ENCODE measurements at places on chromosomes 11 and 22.

DNA sequence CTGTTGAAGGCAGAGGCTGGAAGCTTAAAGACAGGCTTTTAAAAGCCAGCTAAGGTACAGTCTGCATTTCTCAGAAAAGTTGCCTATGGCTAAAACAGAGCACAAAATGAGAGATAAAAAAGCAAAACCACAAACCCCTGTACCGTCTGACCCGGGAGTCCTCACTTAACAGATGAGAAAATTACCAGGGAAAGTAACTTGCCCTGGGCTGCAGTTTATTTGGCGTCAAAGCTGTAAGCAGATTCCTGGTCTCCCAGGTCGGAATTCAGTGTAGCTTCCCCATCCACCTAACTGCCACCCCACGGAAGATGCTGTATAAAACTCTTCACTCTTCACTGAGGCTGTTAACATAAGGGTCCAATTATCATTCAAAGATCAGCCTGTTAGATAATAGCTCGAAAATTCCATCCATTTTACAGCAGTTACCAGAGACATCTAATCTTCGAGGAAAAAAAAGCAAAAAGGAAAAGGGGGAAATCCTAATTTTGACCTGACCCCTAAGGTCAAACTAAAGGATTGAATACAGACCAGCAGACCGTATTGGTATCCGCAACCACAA lies 1.5 kb downstream of the TCF20 start:
- DNase-seq = no peak

DNA sequence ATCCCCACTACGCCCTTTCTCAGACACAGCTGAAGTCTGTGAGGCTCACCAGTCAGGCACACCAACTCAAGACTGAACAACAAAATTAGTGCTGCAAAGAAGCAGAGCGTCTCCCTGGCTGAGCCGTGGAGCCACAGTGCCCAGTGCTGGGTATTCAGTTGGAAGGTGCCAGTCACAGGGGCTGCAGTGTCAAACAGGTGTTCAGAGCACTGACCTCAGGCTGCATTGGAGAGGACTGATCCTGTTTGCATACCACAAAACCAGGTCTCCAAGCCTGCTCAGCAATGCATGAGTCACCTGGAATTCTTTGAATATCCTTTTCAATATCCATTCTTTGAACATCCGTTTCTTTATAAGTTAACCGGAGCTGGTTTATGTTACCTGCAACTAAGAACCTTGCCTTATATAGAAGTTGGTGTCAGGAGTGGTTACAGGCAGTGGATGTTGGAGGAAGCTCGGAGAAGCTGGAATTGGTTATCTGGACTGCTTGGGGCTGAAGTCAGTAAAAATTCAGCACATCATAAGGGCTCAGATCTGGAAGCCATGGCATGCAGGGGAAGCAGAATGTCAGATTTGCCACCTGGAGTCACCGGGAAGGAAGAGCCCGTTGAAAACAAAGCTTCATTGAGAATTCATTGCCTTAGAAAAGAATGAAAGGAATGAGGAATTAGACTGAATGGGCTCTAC lies 30.3 kb downstream of the PDGFB start:
- DNase-seq = no peak

- DNase-seq = no peak
These were observed 4.3 kb upstream of the CHID1 start for GRCh38 chr11:914747-915501.

- DNase-seq = no peak
These were observed 46.9 kb upstream of the TUB start for GRCh38 chr11:8034106-8034585.

GRCh38 chr11:62665075-62665598 lies at the start of the genes C11orf98 and CSKMT:
Gene C11orf98 (minus strand): TSS chr11:62665210. CDS start chr11:62665169, 41 bp downstream.
Gene CSKMT (plus strand): TSS chr11:62665312. CDS start chr11:62665880, 568 bp downstream.
- DNase-seq = peak; percentile 95

GRCh38 chr11:628056-628455 lies 1.1 kb upstream of the SCT start:
- DNase-seq = no peak

- DNase-seq = no peak
These were observed 854 bp downstream of the ABCC8 start for GRCh38 chr11:17475666-17476316.

DNA sequence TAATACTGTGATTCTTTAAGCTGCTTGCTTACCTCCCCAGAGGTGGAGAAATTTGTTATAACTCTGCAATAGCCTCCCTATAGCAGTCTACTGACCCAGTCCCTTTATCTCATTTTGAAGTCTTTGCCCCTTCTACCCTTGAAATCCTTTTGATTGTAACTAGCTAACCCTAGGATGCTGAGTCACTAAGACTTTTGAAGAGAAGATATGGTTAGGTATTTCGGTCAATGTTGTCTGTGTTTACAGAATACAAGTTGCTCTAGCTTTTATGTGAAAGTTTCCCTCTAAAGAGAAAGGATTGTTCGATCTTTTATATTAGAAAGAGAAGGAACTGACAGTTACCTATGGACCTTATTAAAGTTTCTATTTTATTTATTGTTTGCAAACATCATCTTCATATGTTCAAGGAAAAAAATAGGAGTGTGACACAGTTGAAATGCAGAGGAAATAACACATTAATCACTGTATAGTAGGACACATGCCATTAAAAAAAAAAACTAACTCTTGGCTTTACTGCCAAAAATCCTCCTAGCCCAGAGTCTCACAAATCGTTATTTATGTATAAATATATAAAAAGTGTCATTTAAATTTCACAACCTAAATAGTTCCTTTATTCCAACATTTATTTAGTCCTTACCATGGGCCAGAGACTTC lies 3.1 kb downstream of the HYLS1 start:
- DNase-seq = no peak

GRCh38 chr22:23404689-23405365 lies 175.3 kb downstream of the IGLL1 start:
- no peak for DNase-seq

GRCh38 chr11:15817001-15817400 lies 539.3 kb downstream of the SOX6 start:
- DNase-seq = no peak

DNA sequence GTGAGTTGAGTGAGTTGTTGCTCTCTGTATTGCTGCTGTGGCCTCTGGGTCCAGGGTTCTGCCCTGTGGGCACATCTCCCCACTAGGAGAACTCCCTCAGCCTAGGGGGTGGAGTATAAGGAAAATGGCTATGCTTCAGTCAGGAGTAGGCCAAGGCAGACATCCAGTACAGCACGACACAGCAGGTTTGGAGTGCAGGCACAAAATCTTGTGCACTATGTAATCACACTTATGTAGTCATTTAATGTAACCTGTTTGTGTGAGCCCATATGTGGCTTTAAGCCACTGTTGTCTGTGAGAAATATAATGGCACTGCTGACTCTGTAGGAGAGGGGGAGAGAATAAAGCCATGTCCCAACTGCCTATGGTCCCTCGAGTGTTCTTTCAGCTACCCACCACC lies 90.1 kb downstream of the CCDC83 start:
- DNase-seq = no peak

DNA sequence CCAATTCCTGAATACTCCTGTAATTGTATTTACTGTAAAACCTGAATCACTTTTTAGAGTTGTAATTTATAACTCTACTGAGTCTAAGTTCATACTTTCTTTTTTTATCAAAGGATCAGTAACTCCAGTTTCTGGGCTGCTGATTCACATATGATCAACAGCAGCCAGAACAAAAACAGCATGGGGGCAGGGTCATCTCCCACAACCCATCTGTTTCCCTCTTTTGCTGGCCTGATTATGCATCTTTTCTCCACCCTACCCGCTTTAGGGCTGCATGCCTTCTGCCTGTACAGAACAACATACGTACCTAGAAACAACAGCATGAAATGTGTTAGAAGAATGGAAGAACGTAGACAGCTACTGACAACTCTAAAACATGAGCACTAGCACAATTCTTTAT lies 76.0 kb downstream of the MRTFA start:
- no peak for DNase-seq

DNA sequence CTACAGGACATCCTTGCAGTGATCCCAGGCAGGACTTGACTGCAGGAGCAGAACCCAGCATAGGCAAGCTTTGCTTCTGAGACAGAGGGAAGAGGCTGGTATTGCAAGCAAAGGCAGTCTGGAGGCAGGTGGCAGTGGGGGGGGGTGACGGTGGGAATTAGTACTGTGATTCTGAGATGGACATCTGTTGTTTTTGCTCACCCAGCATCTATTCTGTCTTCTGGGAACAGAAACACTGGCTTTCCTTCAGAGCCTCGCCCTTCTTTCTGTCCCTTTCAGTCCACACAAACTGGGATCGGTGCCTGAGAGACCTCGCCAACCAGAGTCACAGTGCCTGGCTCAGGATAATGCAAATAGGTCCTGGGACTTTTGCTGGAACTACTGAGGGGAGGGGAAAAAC lies 31.2 kb upstream of the RASL10A start:
- no peak for DNase-seq

DNA sequence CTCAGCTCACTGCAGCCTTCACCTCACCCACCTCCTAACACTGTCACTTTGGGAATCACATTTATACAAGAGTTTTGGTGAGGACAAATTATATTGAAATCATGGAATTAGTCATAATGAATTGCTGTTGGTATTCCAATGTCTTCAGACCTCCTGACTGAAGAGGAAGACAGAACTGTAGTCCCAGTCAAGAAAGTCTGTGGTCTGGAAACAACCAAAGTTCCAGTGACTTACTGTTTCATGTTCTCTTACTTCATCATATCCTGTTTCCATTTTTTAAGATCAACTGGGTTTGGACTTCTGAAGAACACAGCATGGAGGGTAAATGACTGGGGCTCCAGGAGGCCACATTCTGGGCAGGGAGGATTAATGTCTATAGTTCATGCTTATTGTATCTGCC lies 43.0 kb upstream of the HIPK3 start:
- DNase-seq = no peak

DNA sequence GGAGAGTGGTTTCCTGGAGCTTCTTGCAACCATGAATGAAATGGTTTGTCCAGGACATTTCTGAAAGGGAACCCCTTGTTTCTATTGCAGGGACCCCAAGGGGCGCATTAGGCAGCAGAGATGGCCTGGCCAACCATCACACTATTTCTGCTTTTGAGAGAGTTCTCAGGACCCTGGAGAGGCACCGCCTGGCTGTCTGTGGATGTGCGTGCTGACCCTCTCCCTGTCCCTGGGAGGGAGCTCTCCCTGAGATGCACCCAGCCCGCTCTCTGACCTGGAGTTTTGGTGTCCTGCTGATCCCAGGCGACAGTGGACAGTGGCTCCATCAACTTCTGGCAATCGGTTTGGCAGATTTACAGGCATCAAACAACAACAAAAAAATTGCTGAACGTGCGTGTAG lies 80.3 kb upstream of the SLC22A12 start:
- DNase-seq = no peak

DNA sequence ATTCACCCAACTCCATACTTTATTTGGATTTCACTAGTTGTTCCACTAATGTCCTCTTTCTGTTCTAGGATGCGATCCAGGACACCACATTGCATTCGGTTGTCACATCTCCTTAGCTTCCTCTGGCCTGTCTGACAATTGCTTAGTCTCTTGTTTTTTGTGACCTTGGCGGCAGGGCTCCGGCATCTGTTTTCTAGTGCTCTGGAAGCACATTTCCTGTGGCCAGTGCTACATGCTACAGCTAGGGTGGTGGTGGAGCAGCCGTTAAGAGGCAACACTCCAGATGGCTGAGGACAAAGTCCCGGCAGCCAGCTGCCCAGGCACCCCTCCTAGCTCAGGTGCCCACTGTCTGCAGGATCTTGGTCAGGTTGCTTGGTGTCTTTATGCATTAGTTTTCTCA lies 6.8 kb downstream of the STX3 start:
- no peak for DNase-seq

DNA sequence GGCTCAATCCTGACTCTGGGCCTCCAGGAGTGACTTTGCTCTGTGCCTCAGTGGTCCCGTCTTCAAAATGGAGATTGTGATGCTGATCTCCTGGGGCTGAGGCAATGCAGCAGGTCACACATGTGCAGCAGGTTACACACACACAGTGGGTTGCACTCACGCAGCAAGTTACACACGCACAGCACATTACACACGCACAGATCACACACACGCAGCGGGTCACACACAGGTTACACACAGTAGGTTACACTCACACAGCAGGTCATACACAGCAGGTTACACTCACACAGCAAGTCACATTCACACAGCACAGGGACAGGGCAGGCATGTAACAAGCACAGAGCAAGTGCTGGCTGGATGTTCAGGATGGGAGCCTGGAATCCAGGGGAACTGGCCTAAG lies 11.3 kb downstream of the C11orf24 start:
- DNase-seq = no peak

GRCh38 chr11:119318240-119319135 lies 1.6 kb upstream of the MCAM start:
- no peak for DNase-seq

- no peak for DNase-seq
These were observed 36.9 kb upstream of the BRSK2 start for GRCh38 chr11:1352696-1353382.

DNA sequence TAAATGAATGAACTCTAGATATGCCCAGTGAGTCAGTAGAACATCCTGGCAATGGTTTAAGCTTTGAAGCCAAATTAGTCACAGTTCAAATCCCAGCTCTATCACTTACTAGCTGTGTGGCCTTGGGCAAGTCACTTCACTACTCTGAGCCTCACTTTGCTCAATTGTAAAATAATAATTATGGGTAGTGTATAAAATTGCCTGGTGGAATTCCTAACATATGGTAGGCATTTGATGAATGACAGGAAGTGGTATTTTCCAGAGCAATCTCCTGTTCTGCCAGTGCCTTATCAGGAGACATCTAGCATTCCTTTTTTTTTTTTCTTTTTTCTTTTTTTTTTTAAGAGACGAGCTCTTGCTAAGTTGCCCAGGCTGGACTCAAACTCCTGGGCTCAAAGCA lies 13.0 kb downstream of the SCN4B start:
- no peak for DNase-seq

GRCh38 chr11:8757047-8757446 lies 74.5 kb downstream of the RPL27A start:
- no peak for DNase-seq

GRCh38 chr11:76863196-76863777 lies 2.6 kb downstream of the ACER3 start:
- no peak for DNase-seq

GRCh38 chr11:62543680-62544444 lies 2.7 kb downstream of the AHNAK start:
- DNase-seq = no peak

DNA sequence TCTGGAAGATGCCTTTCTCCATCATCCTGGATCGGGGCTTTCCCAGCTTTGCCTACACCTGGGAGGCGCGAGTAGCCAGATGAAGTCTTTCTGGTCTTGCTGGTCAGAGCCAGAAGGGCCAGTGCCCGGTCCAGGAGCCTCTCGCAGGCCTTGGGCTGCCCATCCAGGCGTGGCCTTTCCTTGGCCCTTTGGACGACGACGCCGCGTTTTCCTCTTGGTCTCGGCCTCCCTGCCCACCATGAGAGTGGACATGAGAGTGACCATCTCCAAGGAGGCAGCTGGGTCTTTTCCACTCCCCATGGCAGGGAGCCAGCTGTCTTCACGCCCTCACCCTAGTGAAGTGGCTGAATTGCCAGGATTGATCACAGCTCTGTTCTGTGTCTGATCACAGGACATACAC lies 3.5 kb downstream of the PTDSS2 start:
- DNase-seq = no peak

All from stimulated activated CD4-positive, alpha-beta T cell treated with anti-CD3 and anti-CD28 coated beads, TNF-alpha, amount 100 ng/mL, for 1 hour (primary cell).